ENCODE measurements at places on chromosomes 7 and 10.

- no peak for DNase-seq
Observed at GRCh38 chr10:88195841-88196240, 332.4 kb downstream of the PTEN start.

GRCh38 chr7:151198945-151199848 lies 11.1 kb downstream of the H2BK1 start:
- DNase-seq, result no peak

GRCh38 chr7:30502470-30503251 lies 2.0 kb downstream of the GGCT start:
- no peak for DNase-seq

DNA sequence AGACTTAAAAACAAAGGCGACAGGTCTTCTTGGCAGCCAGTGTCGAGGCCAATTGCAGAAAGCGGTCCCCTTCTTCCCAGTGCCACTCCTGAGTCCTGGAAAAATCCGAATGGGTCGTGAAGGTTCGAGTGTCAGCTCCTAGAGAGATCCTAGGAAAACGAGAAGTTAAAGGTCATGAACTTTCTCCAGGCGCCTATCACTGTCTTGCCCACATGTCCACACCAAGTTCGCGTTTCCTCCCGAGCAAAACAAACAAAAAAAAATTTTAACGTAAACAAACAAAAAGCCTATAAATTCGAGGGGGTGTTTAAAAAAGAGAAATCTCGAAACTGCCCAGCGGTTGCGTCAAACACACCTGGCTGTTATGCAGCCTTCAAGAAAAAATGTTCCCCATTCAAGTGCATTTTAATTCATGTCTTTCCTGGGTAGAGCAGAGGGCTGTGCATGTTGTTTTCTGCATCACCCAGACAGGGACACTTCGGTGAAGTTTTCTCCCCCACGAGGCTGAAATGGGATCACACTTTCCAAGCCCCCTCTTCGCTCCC lies 1.5 kb downstream of the ARHGAP21 start:
- no peak for DNase-seq

DNA sequence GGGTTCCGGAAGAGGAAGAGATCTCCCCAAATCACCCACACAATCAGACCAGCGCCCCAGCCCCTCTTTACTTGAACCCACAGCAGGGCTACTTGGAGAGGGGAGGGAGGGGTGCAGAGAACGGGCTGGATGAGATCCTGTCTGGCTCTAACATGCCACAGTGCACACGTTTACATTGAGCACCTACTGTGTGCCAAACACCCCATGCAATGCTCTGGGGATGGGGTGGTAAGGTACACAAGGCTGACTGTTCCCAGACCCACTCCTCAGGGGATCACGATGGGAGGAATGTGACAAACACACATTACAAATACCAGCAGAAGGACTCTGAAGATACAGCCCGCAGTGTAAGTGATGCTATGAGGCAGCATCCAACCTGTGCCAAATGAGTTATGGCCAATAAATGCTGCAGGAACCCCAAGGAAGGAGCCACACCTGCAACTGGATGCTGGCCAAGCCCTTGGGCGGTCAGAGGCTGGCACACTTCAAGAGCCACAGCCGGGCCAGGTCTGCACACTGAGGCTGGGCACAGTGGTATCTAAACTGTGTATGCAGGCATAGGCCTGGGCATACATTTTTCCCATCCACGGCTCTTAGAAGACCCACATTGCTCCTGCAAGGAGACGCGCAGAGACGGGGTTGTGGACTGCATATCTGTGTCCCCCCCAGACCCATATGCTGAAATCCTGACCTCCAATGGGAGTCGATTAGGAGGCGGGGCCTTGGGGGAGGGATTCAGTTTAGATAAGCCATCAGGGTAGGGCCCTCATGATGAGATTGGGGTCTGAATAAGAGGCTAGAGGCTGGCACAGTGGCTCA lies 6.4 kb downstream of the SPOCK2 start:
- DNase-seq, result no peak

- peak; percentile 23 for DNase-seq
Observed at GRCh38 chr7:5396542-5396941, 27.1 kb downstream of the TNRC18 start.

GRCh38 chr10:49374740-49375139 lies 21.1 kb downstream of the DRGX start:
- no peak for DNase-seq

DNA sequence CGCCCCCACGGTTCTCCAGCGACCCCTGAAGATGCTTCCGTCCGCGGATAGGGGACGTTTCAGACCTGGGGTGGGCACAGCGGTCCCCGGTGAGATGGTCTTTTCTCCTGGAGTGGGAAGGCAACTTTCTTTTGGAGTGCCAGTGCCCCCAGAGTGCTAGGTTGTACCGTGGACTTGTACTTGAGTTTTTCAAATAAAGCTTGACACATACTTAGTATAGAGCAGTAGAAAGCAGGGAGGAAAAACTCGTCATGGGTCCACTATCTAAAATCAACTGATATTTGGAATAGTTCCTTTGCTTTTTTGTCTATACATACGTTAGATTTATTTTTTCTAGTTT lies 28.4 kb downstream of the RBM20 start:
- DNase-seq, result no peak

GRCh38 chr10:114714281-114714741 lies 56.2 kb upstream of the ABLIM1 start:
- no peak for DNase-seq

DNA sequence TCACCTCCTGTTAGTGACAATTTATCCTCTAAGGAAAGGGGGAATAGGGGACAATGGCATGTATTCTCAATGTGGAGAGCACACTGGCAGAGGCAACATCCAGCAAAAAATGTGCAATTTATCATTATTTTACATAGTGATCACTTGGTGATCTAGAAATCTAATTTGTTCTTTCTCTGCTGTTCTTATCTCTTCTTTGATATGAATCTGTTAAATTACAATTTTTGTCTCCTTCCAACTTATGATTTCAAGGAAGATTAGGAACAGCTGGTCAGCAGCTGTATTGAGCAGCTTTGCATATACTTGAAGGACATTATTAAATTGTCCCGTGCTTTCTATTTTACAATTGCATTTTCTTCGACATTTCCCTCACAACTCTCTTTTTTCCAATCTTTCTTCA lies 213.1 kb downstream of the MAGI2 start:
- DNase-seq, result no peak

Measured in stimulated activated CD8-positive, alpha-beta memory T cell treated with anti-CD3 and anti-CD28 coated beads, Interleukin-15, amount 100 ng/mL, for 24 hours (primary cell).